ENCODE measurements at places on chromosomes 7 and 10.

- DNase-seq, result no peak
Measured at GRCh38 chr10:42809676-42810075, 27.1 kb downstream of the BMS1 start.

DNA sequence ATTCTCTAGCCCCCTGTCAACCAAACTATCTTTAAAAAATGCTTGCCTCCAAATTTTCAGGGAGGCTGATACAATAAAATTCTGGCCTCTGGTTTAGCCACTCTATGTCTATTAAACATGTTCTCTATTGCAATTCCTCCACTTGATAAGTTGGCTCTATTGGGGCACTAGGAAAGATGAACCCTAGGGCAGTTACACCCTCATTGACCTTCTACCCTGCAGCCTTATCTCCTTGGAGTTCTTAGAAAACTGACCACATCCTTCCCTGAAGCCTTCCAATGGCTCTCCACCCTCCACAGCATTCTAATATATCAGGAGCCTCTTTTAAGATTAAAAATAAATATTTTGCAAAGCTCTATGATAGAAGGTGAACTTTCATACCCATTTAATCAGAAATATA lies 30.6 kb downstream of the SVOPL start:
- DNase-seq, result no peak

- no peak for DNase-seq
Measured at GRCh38 chr7:158374146-158374545, 213.5 kb downstream of the PTPRN2 start.

DNA sequence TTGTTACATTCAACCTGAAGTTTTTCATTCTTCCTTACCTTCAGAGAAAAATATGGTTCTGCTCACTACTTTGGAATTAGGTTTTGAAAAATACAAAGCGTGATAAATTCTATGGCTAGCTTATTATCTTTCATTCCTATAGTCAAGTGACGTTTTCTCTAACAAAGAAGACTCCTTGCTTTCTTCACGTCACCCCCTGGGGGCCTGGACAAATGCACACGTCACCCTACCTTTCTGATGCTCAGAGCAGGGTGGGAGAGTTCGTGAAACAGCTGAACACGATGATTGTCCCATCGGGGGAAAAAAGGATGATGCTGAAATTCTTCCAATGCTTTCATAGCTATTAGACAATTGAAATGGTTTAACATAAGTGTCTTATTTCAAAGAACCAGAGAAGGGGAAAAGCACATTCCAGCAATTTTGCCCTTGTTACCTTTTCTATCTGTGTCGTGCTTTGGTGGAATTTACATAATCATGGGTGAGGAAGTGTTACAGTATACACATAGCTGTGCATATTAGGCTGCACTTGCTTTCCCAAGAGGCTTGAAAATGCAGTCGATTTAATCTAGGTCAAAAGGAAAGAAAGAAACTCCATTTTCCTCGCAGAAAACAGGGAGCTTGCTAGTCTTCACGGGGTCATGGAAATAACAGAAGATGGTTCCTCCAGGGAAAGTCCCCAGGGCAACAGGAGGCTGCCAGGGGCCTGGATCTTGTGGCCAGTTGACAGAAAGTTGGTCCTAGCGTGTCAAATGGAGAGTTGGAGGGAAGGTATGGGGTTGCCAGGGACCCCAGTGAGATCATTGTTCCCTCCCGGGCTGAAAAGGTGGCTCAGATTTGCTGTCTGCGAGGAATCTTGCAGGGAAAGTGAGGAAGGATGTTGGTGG lies 189.2 kb downstream of the CELF2 start:
- no peak for DNase-seq

DNA sequence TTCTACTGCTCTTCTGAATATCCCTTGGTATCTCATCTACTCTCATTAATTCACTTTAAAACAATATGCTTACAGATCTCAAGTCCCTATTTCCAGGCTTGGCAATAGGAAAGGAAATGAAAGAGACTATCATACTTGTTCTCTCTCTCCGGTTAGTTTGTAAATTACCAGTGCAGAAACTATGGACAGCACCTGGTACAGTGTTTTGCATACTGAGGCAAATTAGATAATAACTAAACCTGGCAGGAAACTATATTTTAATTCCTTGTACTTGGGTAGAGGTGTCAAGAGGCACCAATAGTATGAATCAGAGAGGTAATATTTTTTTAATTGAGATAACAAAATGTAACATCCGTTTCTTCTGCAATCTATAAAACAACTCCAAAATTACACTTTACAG lies 97.7 kb upstream of the TMEM196 start:
- DNase-seq, result no peak

DNA sequence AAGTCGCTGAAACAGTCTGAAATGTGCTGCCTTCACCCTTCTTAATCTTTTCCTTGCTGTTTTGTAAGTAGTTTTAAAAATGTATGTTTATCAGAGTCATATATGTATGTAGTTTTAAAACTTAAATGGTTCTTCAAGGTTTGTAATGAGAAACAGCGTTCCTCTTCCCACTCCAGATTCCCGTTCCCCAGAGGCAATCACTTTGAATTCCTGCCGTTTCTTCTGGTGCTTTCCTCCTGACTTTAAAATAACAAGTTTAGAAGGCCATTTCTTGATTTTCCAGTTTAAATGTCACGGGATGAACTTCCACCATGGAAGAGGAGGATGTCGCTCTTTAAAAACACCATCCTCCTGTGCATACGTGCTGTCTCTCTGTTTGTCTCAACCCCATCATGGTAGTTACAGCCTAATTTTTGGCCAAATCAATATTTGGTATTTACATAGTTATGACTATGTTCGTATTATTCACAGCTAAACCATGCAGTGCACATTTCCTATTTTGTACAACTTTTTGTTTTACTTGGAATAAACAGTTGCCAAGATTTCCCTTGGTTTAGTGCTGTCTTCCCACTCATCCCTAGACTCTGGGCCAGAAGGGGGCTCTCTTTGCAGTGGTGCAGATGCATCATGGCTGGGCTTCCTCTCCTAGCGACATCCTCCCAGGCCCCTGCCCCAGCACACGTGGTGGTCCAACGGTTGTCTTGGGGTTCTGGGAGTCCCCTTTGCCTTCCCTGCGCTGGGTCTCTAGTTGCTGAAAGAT lies 151.4 kb downstream of the PTPN20 start:
- no peak for DNase-seq

DNA sequence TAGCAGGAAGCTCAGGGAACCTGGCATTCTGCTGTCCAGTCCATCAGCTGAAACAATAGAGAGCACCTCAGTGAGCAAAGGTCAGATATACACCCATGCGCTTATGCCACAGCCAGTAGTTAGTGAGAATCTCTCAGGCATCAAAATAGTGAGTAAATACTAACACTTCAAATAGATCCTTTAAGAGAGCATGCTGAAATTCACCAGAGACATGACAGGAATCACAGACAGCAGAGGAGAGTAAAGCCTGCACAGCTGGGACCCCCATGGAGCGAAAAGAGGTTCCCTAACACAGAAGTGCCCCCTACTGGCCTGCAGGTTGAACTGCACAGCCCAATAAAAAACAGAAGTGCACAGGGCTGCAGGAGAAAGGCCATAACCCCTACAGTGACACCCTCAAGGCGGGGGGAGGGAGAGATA lies 57.6 kb upstream of the ANTXRL start:
- no peak for DNase-seq

DNA sequence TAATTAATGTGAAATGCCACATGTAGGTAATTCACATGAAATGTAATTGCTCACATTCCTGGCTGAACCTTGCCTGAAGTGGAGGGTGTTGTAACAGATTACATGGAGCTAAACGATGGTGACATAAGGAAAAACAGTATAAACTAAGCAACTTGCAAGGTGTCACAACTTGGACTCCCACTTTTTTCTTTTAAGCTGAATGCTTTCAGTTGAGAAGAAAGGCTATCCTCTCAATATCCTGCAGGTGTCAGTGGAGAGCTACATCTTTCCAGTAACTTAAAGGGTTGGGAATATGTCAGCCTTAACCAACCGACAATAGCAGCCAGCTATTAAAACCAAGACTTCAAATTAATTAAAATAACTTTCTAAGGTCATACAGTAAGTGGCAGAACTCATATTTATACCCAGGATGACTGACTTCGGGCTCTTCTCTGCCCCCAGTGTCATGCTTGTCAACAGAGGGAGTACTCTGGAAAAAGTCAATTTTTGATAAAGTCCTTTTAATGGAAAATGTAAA lies 33.7 kb downstream of the NRBF2 start:
- no peak for DNase-seq

- DNase-seq, result no peak
Measured at GRCh38 chr10:17181110-17181509, 20.4 kb downstream of the TRDMT1 start.

DNA sequence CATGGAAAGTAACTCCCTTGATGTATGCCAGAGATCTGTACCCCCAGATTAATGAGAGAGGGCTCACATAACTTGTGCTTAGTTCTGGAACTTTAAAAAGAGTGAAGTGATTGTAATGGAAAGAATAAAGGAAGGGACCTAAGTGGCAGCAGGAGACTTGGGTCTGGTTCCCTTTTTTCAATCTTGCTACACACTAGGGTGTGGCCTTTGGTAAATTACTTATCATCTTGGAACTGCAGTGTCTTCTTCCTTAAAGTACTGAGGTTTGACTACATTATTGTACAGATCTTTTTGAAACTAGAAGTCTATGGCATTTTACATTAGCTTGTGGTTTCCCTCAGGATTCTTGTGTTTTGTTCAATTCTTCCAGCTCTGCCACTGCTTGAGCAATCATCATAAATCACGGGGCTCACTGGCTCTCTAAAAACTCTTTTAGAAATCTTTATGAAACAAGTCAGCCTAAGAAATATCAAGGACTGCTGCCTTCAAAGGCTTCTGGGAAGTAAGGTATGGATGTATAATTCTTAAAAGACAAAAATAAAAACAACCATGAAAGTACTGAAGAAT lies 22.5 kb upstream of the CHRM2 start:
- no peak for DNase-seq

- no peak for DNase-seq
Measured at GRCh38 chr7:2173189-2173827, 59.4 kb downstream of the MAD1L1 start.

GRCh38 chr10:123149568-123150270 lies 1.8 kb downstream of the HMX2 start:
- DNase-seq, result no peak

GRCh38 chr7:52017802-52018679 lies 701.4 kb upstream of the COBL start:
- no peak for DNase-seq

GRCh38 chr7:30787486-30787885 lies 16.3 kb downstream of the MINDY4 start:
- DNase-seq, result no peak

DNA sequence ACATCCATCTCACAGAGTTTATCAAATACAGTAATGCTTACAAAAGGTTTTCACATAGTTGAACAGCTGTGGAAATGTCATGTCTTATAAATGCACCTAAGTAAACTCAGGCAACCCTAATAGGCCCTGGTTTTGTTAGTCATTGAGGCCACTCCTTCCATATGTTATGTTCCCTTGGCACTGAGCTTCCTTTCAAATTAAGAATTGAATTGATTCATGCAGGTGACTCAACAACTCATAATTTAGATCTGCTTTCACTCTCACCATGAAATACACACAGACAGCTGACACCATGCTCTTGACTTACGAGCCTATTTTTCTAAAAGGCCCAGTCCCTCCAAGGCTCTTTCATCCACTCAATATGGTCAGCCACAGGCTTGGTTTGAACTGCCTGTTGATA lies 476.9 kb downstream of the KCNMA1 start:
- DNase-seq, result no peak

GRCh38 chr7:26694141-26694540 lies 170.2 kb downstream of the SKAP2 start:
- no peak for DNase-seq

DNA sequence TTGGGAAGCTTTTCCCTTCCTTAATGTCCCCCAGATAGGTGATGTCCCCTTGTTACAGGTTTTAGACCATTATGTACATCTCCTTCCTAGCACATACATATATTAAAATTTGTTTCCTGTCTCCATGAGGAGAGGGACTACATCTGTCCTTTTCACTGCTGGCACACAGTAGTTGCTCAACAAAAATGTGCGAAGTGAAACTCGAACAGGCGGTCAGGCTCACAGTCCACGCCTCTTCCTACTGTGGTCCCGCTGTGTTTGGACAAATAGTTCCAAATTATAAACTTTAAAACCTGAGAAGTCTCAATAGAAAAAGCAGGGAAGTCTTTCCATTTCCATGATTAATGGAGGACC lies 1.2 kb upstream of the HHEX start:
- no peak for DNase-seq

DNA sequence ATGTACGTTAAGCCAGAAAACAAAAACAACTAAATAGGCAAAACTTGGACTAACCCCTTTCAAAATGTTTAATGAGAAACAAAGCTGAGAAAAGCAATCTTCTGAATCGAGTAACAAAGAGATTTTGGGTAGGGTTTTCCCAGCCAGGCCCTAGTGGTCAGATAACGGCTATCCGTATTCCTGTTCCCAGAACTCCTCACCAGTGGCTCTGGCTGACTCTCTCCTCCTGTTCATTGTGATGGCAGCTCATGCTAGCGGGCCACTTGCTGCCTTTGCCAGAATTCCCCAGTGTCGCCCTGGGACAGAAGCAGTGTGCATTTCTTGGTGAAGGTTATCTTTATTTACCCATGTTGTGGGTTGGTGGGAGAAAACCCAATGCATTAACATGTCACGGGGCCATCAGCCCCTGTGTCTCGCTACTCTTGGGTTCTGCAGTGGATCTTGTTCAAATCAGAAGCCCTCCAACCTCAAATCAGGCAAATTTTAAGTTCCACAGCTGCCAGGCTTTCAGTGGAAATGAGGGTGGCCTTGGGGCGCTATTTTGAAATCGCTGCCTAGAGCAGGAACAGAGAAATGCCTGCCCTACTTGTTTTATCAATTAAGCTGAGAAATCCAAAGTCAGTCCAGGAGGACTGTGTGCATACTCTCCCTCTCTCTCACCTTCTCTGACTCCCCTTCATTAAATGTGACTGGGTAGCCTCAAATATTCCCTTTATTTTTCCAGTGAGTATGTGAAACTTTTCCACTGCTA lies 164.5 kb upstream of the NPVF start:
- no peak for DNase-seq

DNA sequence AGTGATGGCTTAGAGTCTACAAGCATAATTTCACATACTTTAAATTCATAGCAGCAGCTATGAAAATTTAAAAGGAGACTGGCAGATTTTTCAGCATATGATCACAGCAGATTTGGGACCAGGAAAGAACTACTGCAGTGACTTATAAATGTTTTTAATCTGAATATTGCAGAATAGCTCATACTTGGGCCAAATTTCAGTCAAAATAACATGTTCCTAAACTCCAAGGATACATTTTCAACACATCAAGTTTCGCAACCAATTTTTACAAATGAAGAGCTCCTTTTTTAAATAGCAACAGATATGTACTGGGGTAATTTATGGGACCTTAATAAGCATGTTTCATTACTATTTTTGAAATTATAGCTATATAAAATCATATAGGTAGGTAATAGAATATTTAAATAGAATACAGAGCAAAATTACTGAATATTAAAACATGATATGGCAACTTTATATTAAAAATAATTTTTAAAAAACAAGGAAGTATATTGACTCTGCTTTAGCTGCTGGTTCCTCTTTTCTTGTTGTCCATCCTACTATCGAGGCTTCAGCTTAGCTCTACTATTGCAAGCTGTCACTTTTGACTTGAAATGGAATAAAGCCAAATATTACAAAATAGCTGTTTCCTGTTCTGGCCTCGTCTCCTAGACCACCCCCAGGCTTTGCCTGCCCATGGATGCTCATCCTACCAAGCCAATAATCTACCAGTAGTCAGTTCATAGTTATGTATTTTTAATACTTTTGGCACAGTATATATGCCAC lies 123.1 kb downstream of the NRBF2 start:
- DNase-seq, result no peak
